ENCODE measurements at places on chromosomes 6 and 20.
A peak's percentile ranks its signal among the peaks of the same experiment; 100 is the strongest.

DNA sequence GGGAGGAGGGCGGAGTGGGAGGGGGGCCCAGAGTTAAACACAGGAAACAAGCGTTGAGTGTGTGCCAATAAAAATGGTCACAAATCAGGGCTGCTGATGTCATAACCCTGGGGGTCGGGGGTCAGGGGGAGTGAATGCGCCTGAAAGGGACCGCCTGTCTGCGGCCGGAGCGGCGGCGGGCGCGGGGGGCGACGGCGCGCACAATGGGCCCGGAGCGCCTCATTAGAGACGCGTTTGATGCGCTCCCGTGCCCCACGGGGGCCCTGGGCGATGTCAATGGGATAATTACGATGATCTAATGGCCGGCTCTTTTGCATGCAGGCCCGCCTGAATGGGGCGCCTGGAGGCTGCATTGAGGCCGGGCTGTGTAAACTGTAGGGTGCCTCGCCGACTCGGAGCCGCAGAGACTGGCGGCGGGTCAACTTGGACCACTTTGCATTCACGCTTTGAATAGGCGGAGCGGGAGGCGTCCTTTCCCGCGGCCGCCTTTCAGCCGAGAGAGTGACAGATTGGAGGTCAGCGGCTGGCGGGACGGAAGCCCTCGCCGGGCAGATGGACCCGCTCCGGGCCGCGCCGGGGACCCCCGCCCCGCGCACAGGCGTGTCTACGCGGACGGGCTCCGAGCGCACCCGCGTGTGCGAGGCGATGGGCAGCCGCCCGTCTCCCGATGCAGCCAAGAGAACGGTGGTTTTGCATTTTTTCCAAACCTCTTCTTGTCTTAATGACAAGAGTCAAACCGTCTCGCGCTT, 296.1 kb downstream of the TFAP2C start:
- DNase-seq: no peak

DNA sequence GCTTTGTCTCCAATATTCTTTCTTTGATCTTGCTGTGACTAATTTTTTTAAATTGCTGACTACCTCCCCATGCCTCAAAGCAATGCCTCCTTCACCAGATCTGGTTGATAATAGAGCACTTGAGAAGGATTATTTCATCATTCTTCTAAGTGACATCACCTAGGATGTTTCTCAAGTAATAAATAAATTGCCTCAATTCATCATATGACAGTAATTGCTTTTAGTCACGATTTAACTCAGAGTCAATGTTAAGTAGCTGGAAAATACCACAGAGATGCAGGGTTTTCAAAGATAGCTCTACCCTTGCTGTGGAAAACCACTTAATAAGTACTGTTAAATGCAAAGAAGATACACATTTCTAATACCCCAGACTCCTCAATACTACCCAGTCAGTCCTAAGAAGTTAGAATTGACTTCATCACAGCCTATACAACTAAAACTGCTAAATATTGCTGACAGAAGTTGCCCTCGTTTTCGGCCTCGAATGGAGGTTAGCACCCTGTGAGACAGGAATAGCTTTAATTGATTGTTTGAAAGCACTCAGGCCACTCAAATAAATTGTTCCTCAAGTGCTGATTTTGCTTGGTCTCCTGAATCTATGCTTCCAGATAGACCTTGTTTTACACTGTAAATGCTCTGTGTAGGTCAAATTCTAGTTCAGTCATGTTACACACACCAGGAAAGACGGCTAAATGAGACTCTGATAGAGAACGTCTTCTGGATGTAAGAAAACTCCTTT, 640.6 kb upstream of the CHD6 start:
- DNase-seq: no peak

DNA sequence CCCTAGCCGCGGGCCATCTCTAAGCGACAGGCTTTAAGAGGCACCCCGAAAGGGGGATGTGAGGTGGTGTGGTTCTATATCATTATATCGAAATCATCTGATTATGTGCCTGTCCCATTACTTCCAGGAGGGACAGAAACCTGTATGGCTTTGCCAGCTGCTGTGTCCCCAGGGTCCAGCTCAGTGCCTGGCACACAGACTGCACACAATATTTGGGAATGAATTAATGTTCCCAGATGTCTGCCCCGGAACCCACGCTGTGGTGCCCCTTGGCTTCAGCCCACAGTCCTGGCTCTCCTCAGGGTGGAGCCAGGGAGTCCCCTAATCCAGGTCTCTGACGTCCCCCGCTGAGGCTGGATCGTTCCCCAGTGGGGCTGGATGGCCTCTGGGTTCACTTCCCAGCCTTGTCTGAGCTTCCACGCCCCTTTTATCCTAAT, 8.9 kb upstream of the AHCY start:
- no peak for DNase-seq

GRCh38 chr6:32666420-32667300, at the start of gene HLA-DQB1:
TSS of gene HLA-DQB1 (minus strand) at chr6:32666657. CDS start at chr6:32666607, 50 bp downstream.
- peak; percentile 72 for DNase-seq

GRCh38 chr6:123393331-123393730, 243.4 kb downstream of the TRDN start:
- DNase-seq: no peak

DNA sequence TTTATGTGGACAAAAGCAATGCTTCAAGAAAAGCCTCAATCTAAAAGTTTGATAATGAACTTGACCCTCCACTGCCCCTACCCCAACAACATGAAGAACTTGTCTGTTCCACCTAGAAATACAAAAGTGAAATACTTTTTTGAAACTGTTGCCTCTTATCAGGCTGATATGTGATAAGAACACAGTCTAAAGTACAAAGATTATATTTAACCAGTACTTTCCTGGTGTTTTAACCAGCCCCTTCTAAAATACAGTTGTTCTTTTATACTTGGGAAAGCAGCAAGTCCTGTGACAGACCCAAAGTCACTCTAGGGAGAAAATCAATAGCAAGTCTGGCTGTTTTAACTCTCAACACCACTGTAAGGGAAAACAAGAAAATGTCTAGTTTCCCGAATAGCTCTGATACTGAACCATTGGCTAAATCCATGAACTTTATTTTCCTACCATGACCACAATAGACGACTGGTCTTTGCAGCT, 6.6 kb downstream of the OARD1 start:
- DNase-seq: no peak

DNA sequence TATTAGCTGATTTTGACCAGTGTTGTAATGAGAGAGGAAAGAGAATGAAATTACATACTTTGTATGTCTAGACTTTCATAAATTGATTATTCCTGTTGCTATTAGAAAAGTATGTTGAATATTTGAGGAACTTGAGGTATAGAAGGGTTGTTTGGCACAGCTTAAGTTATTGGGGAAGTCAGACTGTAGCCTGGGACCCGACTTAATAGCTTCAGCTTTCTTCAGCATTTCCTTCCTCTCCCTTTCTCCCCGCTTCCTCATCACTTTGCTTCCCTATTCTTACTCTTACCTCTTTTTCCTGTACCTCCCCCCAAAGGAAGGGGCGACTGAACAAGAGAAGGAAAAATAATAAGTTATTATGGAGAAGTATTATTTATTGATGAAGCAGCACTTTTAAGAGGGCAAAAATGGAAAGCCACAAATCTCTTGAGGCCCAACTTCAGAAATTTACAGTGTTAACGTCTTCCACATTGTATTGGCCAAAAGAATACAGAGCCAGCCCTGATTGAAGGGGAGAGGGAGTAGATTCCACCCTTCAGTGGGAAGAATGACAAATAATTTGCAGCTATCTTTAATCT, 7.4 kb downstream of the SENP6 start:
- no peak for DNase-seq
